ENCODE measurements at places on chromosomes 7 and 10.
A peak's percentile ranks its signal among the peaks of the same experiment; 100 is the strongest.

DNA sequence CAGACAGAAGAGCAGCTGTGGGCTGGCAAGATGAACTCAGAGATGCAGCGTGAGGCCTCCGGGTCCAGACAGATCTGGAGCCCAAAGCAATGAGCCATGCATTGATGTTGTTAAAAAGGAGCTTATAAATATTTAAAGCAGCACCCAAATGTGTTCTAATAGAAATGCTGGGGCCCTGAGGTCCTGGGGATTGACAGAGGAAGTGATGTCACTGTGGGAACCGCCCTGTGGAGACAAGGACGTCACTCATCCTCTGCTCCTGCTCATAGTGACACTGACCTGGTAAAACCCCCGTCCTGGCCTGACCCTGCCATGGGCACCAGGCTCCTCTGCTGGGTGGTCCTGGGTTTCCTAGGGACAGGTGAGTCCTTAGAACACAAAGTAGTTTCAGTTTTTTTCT is 197.0 kb upstream of the PRSS58 start:
- DNase-seq, result no peak
- H3K27me3 ChIP-seq, result peaks cover 11% of the 10 kb centered on the region
- H3K36me3 ChIP-seq, result no peaks in the 10 kb centered on the region
- peaks cover 25% of the 10 kb centered on the region for H3K4me1 ChIP-seq
- H3K4me3 ChIP-seq, result no peak overlapping the region

GRCh38 chr7:158428131-158428836 is 159.3 kb downstream of the PTPRN2 start:
- H3K4me1 ChIP-seq, result no peaks in the 10 kb centered on the region
- no peaks in the 10 kb centered on the region for H3K27me3 ChIP-seq
- no peak overlapping the region for H3K4me3 ChIP-seq
- peaks cover 9% of the 10 kb centered on the region for H3K36me3 ChIP-seq

DNA sequence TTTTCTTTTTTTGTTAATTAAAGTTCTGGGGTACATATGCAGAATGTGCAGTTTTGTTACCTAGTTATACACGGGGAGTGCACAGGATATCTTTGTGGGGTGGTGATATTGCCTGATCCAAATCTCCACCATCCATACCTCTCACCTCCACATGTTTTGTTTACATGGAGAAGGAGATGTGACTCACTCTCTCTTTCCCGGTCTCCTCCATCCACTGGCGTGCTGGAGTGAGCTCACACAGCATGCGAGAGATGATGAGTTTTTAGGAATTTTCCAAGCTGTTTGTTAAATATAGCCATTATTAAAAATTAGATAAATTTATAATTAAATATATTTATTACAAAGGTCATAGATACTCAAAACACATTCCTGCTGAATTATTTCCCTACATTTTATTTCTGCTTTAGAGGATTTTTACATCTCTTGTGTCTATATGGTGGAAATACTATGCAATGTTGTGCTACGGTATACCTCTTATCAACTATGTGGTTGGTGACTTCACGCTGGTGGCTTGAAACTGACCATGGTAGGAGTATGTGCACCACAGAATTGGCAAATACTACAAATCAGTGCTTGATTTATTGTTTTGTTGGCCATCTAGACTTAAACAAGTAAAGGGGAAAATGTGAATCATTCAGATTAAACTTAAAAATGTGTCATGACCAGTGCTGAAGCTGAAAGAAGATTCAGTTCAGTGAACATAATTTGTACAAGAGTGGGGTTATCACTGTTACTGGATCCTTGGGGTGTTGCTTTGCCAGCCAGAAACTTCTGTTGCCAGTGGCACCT is 107.9 kb upstream of the FAM180A start:
- H3K27me3 ChIP-seq, result peaks cover 5% of the 10 kb centered on the region
- H3K36me3 ChIP-seq, result no peaks in the 10 kb centered on the region
- peak overlapping the region; percentile 21 for H3K4me3 ChIP-seq
- DNase-seq, result peak; percentile 62
- peaks cover 37% of the 10 kb centered on the region for H3K4me1 ChIP-seq

DNA sequence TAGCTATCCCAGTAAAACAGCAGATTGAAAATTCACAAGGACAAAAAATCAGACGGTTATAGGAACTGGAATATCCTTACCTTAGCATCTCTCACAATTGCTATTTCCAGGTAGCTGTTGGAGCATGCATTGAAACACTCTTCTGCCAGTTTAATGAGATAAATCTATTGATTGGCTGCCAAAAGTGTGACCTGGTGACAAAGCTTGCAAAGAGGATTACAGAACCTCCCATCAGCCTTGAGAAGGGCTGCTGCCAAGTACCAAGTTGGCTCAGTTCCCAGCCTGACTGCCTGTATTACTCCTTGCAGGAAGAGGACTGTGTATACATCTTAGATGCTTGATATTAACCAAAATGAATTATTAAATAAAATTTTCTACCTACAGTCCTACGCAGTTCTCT is 5.1 kb downstream of the PRLHR start:
- H3K36me3 ChIP-seq, result no peaks in the 10 kb centered on the region
- peaks cover 9% of the 10 kb centered on the region for H3K4me1 ChIP-seq
- no peak overlapping the region for H3K27ac ChIP-seq
- DNase-seq, result peak; percentile 12
- peaks cover 16% of the 10 kb centered on the region for H3K27me3 ChIP-seq

DNA sequence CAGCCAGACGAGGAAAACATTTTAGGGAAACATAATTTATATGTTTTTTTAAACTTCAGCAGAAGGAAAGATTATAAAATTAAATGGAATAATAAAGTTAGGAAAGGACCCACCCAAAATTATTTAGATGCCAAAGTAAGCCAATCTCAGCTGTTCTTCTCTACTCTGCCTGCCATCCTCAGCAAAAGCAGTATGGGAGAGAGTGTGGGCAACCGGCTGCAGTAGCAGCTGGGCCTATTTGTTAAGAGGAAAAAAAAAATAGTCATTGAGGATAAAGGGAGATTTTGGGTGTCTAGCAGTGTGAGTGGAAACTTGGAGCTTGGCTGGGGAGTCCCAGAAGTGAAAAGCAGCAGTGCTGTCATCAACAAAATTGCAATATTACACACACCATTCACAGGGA is 15.4 kb downstream of the SEMA3E start:
- H3K27me3 ChIP-seq, result no peaks in the 10 kb centered on the region
- H3K27ac ChIP-seq, result no peak overlapping the region
- no peaks in the 10 kb centered on the region for H3K4me1 ChIP-seq
- H3K4me3 ChIP-seq, result no peak overlapping the region
- no peak for DNase-seq
- no peaks in the 10 kb centered on the region for H3K36me3 ChIP-seq

DNA sequence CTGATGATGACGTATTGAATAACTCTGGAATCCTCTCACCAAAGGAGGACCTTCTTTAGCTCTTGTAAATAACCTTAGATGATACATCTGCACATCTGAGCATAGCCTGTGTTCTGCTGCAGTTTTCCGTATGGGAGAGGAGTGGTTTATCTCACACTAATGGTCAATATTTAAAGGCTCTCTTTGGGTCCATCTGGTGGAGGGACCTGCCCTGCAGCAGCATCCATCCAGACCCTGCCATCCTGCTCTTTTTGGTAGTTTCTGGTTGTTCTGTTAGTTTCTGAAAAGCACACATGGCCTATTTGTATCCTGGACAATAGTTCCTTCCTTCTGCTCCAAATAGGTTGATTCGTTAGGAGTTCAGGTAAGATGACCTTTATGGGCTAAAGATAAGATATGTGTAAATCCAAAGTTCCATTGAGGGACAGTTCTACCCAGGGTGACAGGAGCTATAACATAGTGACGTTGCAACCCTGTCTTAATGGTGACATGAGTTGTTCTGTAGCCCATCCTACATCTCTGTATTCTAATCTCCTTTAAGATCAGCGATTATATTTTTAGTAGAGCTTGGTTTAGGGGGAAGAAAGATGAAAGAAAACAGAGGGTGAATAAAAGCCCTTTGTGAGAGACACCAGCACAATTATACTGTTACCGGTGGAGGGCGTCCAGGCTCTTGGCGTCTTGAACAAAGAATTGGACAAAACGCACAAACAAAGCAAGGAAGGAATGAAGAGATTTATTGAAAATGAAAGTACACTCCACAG is 60.0 kb upstream of the KLF14 start:
- DNase-seq, result peak; percentile 31
- peak overlapping the region; percentile 81 for H3K27ac ChIP-seq
- H3K4me1 ChIP-seq, result peaks cover 16% of the 10 kb centered on the region

DNA sequence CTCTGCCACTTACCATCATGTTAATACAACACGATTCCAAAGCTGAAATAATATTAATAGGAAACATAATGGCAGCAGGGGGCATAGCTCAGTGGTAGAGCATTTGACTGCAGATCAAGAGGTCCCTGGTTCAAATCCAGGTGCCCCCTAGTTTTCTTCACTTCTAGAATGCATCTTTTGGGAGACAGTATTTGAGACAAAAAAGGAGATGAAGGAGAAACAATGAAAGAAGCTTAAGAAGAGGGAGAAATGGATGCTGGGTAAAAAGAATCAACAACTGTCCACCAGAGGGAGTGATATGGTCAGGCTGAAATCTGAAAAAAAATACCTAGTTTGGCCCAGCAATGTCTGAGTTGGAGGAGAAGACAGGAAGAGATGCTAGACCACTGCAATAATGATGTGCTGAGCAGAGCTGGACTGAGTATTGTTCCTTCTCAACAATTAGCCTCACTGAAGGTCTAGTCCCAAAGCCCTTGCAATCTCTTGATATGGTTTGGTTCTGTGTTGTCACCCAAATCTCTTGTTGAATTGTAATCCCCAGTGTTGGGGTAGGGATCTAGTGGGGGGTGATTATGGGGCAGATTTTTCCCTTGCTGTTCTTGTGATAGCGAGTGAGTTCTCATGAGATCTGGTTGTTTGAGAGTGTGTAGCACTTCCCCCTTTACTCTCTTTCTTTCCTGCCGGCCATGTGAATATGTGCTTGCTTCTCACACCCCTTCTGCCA is 48.3 kb downstream of the ZNF783 start:
- H3K4me3 ChIP-seq, result no peak overlapping the region
- H3K27me3 ChIP-seq, result peaks cover 5% of the 10 kb centered on the region
- peaks cover 10% of the 10 kb centered on the region for H3K4me1 ChIP-seq
- H3K36me3 ChIP-seq, result no peaks in the 10 kb centered on the region

- no peak overlapping the region for H3K4me3 ChIP-seq
- H3K27me3 ChIP-seq, result peaks cover 2% of the 10 kb centered on the region
- no peak overlapping the region for H3K27ac ChIP-seq
- no peak for DNase-seq
These were observed 120.3 kb upstream of the CELF2 start for GRCh38 chr10:10897400-10897799.

DNA sequence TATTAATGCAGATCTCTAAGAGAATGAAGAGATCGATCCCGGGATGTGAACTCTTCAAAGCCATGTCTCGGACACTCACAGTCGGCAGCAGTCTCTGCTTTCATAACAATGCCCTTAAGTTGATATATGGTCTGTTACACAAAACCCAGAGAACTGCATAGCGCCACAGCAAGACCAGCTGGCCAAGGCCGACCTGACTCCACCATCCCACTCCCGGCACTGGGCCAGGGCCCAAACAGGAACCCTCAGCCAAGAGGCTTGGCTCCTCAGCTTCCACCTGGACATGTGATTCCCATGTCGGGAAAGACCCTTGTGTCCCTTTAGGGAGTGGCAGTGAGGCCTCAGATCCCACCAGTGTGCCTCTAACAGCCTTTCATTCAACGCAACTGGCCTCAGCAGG is 106.6 kb upstream of the RNF32 start:
- no peak for DNase-seq
- H3K4me3 ChIP-seq, result no peak overlapping the region
- no peaks in the 10 kb centered on the region for H3K27me3 ChIP-seq
- H3K27ac ChIP-seq, result no peak overlapping the region

DNA sequence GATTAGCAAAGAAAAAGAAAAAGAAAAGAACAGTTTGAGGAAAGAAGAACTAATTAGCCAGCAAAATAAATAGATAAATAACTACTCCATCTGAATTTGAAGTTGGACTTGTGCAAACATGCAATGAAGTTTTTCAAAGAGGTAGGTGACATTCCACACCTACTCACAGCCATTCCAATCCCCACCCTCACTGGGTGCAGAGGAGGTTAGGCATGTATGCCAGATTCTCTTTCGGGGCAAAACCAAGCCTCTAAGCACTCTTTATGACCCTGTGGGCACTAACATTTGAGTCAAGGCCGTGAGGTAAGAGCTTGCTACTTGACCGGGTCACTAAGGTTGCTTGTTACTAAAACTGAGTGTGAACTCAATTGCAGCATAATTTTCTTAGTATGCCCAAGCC is 108.4 kb upstream of the SEMA3A start:
- H3K4me3 ChIP-seq, result no peak overlapping the region
- no peaks in the 10 kb centered on the region for H3K36me3 ChIP-seq
- DNase-seq, result no peak
- H3K27me3 ChIP-seq, result no peaks in the 10 kb centered on the region
- H3K4me1 ChIP-seq, result peaks cover 7% of the 10 kb centered on the region

DNA sequence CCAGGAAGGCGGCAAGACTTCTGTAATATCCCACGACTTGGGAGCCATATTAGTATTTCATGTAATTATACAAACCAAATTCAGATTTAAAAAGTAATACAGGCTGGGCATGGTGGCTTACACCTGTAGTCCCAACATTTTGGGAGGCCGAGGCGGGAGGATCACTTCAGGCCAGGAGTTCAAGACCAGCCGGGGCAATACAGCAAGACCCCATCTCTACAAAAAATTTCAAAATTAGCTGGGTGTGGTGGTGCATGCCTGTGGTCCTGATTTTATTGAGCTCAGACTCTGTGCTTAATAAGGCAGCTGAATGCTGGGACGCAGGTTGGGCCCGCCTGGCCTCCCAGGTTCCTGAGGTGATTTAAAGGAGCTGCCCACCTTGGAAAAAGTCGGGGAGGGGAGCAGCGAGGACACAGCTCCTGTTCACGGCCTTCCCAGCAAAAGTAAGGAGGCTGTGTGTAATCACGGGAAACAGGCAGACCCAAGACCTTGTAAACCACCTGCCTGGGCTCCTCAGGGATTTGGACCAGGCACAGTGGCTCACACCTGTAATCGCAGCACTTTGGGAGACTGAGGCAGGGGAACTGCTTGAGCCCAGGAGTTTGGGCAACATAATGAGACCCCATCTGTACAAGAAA is 93.0 kb upstream of the DNAAF5 start:
- H3K4me1 ChIP-seq, result no peaks in the 10 kb centered on the region
- H3K27me3 ChIP-seq, result no peaks in the 10 kb centered on the region
- no peak overlapping the region for H3K4me3 ChIP-seq
- H3K27ac ChIP-seq, result no peak overlapping the region

- no peak overlapping the region for H3K27ac ChIP-seq
- H3K4me1 ChIP-seq, result no peaks in the 10 kb centered on the region
- H3K4me3 ChIP-seq, result no peak overlapping the region
- H3K27me3 ChIP-seq, result no peaks in the 10 kb centered on the region
- DNase-seq, result no peak
These were observed 78.1 kb upstream of the NEBL start for GRCh38 chr10:20975236-20975635.

DNA sequence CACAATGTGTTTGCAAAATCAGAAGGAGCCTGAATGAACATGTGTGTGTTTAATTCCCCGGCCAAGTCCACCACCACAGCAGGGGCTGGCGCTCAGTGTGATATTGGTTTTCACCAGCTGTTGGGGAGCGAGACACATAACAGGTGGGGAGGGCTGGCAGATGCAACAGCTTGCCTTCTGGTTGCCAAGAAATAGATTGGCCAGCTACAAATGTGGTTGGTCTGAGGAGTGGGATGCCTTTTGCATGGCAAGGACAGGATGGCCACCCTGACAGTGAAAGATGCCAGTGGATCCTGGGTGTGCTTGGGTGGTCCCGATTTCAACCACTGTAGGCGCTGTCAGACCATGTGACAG is 292.5 kb upstream of the FZD8 start:
- DNase-seq, result no peak
- H3K4me3 ChIP-seq, result no peak overlapping the region
- no peaks in the 10 kb centered on the region for H3K36me3 ChIP-seq

GRCh38 chr7:21616796-21617436 is 74.1 kb downstream of the DNAH11 start:
- peak; percentile 6 for DNase-seq
- H3K4me3 ChIP-seq, result peak overlapping the region; percentile 59
- no peaks in the 10 kb centered on the region for H3K27me3 ChIP-seq
- H3K27ac ChIP-seq, result peak overlapping the region; percentile 78
